ENCODE measurements at places on chromosomes 12 and 14.

DNA sequence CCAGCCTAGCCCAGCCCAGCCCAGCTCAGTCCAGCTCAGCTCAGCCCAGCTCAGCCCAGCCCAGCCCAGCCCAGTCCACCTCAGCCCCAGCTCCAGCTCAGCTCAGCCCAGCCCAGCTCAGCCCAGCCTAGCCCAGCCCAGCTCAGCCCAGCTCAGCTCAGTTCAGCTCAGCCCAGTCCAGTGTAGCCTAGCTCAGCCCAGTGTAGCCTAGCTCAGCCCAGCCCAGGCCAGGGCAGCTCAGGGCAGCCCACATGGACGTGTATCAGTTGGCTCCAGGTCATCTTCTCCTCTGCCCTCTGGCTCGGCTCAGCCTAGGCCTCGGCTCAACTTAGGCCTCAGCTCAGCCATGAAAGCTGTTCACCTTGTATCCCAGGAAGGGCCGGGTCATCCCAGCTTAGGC, 64.7 kb downstream of the TMEM121 start:
- no peak for DNase-seq

GRCh38 chr14:74595006-74595735, 16.9 kb downstream of the LTBP2 start:
- DNase-seq: no peak

- DNase-seq: no peak
Measured at GRCh38 chr12:6451348-6452244, at the start of gene TAPBPL. Gene TAPBPL (plus strand): TSS chr12:6452042. CDS start chr12:6452249, 207 bp downstream.

- DNase-seq: no peak
Measured at GRCh38 chr12:12819221-12819620, 6.1 kb downstream of the DDX47 start.

DNA sequence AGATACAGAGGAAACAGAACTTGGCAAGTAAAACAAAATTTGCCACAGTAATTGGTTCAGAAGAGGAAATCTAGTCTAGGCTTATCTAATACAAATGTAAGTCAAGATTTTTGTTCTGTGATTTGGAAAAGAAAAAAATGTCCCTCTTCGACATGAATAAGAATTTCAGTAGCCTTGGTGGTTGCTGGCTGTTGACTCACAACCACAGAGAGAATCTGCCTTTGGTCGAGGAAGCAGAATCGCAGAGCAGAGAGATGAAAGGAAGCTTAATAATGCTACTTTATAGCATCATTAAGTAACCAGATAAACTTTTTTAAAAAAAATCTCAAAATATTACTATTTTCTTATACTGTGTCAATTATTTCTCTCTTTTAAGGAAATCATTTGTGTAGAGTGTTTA, 1096.6 kb downstream of the FLRT2 start:
- DNase-seq: no peak

DNA sequence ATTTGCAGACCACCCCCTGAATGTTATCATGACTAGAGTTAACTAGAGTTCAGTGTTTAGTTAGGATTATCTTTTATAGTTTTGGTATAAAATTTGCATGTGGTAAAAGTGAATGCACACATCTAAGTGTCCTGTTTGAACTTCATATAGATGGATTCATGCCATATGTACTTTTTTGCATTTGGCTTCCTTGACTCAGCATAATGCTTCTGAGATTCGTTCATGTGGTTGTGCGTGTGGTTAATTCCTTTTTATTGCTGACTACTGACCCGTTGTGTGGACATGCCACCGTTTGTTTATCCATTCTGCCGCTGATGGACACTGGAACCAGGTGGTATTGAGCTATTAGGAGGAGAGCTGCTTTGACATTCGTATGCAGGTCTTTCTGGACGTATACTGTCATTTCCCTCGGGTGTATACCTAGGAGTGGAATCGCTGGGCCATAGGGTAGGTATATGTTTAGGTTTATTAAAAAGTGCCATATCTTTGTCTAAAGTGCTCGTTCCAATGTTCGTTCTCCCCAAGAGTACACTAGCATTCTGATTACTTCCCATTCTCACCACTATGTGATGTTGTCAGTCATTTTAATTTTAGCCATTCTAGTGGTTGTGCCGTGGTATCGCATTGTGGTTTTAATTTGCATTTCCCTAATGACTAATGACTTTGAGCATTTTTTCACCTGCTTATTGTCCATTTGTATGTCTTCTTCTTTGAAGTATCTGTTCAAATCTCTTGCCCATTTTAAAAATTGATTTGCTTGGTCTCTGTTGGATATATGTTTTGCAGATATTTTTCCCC, 37.7 kb downstream of the RIN3 start:
- DNase-seq: no peak

DNA sequence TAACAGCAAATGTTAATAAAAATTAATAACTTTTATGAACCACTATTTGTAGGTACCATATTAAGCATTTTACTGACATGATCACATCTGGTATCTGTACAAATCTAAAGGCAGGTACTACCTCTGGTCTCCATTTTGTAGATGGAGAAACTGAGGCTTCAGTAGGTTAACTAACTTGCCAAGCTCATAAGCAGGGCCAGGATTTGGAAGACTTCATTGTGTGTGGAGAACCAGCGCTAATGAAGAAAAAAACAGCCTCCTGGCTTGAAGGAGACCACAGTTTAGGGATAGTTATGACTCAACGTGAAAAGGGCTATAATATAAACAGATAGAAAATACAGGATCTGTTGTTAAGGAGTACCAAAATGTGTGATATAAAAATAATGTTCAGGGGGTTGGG, 1.0 kb downstream of the NUP37 start:
- no peak for DNase-seq

GRCh38 chr12:96257550-96258103, 63.5 kb downstream of the ELK3 start:
- no peak for DNase-seq

DNA sequence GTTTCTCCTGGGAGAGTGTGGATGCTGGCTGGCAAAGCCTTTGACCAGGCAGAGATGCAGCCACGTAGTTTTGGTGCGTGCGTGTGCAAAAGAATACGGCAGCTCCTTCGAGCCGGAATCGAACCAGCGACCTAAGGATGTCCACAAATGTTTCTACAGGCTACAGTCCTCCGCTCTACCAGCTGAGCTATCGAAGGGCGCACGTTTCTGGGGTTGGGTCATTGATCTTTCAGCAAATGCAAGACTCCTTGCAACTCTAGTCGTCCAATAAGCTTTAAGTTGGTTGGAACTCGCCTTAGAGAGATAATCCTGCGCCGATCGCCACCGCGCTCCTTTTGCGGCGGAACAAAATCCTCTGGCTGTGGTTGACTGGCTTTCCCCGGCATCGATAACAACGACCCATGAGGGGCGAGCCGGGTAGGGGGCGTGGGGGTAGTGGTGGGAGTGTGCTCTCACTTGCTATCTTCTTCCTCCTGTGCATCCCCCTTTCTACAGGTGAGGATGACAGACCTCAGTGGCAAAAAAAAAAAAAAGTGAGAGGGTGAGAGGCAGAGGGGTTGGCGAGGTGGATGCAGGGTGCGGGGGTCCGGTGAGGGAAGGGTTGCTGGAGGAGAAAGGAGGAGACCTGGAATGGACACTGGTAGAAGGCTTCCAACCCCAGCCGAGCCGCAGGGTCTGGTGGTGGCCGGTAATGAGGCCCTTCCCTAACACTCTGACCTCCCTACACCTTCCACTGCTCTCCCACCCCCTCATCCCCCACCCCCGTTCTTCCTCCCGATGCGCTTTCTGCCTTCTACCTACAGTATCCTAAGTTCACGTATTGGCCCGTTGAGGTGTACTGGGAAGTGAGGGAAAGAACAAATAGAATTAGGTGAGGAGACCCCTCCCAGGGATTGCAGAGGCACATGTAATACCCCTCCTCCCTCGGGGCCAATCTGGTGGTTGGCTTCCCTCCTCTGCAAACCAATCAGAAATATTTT, 11.8 kb upstream of the OR6S1 start:
- no peak for DNase-seq

DNA sequence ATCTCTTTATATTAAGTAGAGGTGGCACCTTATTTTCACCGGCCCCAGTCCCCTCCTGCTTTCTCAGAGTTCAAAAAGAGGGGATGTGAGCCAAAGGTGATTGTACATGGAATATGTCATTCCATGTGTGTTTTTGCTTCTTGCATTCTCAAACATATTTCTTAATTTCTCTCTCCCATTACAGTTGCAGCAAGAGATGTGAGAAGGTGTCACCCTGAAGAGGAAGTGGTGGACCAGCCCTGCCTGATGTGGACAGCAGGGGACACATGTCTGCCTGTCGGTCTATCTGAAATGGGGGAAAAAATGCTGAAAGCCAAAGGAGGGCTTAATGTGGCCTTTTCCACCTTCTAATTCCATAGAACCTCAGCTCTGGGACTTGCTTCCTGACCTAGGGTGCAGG, 1.9 kb upstream of the FOXN3 start:
- DNase-seq: no peak

- DNase-seq: peak; percentile 16
Measured at GRCh38 chr12:94941440-94941862, 62.0 kb downstream of the NDUFA12 start.

- no peak for DNase-seq
Measured at GRCh38 chr14:102227184-102227964, 77.6 kb downstream of the MOK start.

- no peak for DNase-seq
Measured at GRCh38 chr14:51479584-51480325, 172.0 kb upstream of the FRMD6 start.

DNA sequence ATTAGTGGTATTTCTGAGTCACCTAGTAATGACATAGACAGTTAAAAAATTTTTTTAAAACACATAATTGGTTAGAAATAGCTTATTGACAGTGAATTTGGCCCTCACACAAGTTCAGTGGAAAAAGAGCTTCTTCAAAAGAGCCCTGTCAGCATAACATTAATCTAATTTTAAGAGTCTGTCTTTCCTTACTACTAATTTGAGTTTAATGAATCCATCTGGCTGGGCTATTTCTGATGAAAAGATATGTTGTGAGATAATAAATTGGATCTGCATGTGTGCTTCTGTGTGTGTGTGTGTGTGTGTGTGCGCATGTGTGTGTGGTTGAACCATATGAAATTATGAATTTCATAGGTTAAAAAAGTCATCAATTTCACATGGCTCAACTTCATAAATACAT, 1045.2 kb downstream of the FLRT2 start:
- no peak for DNase-seq

GRCh38 chr12:63968673-63969072, 124.2 kb downstream of the SRGAP1 start:
- no peak for DNase-seq

GRCh38 chr14:26328791-26329190, 269.0 kb downstream of the NOVA1 start:
- DNase-seq: no peak

DNA sequence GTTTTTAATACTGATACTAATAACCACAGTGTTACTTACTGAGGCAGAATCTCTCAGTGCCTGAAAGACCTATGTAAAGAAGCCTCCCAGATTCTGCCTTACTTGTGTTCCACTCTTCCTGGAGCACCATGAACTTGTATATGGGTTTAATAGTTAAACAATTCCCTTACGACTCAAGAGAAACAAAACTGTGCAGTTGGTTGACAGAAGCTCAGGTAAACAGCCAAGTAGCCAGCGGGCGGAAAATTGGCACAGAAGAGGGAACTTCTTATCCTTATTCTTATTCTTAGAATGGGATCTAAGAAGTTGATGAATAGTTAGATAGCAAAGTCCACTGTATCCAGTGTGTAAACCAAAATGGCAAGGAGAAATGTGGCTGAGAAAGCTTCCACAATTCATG, 22.7 kb upstream of the MAGOHB start:
- no peak for DNase-seq

DNA sequence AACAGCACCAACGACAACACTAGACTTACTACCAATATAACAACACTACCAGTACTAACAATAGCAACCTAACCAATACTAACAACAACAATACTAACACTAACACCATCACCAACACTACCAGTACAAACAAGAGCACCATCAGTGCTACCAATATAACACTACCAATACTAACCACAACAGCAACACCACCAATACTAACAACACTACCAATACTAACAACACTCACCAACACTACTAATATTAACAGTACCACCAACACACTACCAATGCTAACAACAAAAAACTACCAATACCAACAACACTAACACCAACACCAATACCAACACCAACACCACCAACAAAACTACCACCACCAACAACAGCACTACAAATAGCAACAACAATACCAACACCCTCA, 25.1 kb downstream of the PTGER2 start:
- DNase-seq: no peak

DNA sequence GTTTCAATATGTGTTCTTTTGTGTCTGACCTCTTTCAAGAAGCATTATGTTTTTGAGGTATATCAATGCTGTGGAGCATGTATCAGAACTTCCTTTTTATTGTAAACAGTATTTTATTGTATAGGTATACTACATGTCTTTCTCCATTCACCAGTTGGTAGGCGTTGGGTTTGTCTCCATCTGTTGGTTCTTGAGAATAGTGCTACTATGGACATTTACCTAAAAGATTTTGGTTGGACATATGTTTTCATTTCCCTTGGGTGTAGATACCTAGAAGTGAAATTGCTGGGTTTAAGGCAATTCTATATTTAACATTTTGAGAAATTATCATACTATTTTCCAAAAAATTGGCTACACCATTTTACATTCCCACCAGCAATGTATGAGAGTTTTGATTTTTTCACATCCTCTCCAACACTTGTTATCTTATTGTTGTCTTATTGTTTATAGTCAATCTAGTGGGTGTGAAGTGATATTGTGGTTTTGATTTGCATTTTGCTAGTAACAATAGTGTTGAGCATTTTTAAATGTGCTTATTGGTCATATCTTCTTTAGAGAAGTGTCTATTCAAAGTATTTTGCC, 409.2 kb downstream of the IPO8 start:
- DNase-seq: no peak

- no peak for DNase-seq
Measured at GRCh38 chr12:2029851-2030250, 22.9 kb upstream of the CACNA1C start.

DNA sequence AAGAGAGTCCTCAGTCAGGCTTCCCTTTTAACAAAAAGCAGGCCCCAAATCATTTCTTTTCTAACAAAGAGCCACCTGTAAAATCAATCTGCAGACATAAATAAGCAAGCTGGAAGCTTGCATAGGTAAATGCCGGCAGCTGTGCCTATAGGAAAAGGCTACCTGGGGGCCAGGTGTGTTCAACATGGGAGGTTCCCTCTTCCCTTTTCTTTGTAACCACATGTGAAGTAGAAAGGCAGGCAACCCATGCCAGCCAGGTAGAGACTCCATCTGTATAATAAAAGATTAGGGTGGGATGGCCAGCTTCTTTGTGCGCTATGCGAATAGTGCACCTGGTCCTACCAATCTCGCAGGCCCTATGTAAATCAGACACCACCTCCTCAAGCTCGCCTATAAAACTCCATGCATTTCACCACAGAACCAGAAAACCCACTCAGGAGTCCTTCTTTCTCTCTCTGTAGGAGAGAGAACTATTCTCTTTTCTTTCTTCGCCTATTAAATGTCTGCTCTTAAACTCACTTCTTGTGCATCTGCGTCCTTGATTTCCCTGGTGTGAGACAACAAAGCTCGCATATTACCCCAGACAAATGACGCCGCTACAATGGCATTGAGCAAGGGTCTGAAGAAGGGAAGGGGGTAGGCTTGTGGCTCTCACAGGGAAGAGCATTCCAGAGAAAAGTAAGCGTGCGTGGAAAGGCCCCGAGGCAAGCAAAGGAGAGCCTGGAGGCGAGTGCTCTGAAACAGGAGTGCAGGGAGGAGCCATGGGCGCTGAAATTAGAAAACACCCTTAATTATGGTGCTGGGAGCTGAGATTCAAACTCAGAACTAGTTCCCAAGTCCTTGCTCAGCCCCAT, 67.2 kb downstream of the TTC9 start:
- no peak for DNase-seq

GRCh38 chr14:66508846-66509621, 1.1 kb downstream of the GPHN start:
- DNase-seq: no peak

All from stimulated activated CD8-positive, alpha-beta memory T cell treated with anti-CD3 and anti-CD28 coated beads, Interleukin-4, amount 100 ng/mL, for 1 hour (primary cell).